Activated CD8-positive, alpha-beta memory T cell treated with anti-CD3 and anti-CD28 coated beads for 1 hour (primary cell): ENCODE measurements at places on chromosomes 3 and 15.

GRCh38 chr15:74411686-74412085 is 22.1 kb downstream of the SEMA7A start:
- DNase-seq, result no peak

GRCh38 chr15:35876762-35877161 is 330.8 kb upstream of the DPH6 start:
- no peak for DNase-seq

DNA sequence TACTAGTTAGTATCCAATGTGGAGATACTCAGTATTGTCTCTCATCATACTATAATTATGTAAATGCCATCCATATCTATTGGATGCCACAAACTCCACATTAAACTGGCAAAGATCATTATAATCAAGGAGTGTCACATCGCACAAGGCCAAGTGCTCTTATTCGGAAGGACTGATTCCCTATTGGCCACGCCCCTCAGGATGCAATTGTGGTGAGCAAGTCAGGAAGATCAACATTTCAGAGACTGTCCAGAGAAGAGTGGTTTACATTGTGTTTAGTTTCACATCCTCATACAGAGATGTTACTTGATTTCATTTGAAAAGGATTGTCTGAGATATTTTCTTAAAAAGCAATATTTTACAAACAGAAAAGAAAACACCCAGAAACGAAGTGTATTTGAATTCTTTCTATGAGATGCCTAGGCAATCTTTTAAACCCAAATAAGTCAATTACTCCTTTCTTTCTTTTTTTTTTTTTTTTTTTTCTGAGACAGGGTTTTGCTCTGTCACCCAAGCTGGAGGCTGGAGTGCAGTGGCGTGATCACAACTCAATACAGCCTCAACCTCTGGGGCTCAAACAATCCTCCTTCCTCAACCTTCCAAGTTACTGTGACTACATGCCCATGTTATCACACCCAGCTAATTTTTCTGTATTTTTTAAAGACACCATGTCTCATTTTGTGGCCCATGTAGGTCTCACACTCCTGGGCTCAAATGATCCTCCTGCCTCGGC is 369.1 kb downstream of the RBMS3 start:
- no peak for DNase-seq

DNA sequence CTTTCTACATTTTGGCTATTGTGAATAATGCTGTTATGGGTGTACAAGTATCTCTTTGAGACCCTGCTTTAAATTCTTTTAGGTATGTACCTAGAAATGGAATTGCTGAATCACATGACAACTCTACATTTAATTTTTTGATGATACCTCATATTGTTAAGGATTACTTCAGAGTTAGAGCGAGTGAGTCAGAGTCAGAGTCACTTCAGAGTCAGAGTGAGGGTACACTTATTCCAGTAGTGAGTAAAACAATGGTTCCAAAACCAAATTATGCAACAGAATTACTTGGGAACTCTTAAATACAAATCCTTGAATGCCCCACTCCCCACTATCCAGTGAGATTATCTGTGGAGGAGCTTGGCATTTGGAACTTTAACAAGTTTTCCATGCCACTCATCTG is 50.3 kb upstream of the SNRK start:
- no peak for DNase-seq

- DNase-seq, result no peak
Measured at GRCh38 chr3:192026661-192027060, 565.7 kb downstream of the PYDC2 start.

GRCh38 chr3:172173316-172174254 is 134.2 kb downstream of the FNDC3B start:
- DNase-seq, result no peak

- DNase-seq, result no peak
Measured at GRCh38 chr3:156631323-156631722, 43.1 kb upstream of the TIPARP start.
